ENCODE measurements at places on chromosomes 1 and 21.

- no peak for DNase-seq
These were observed 802 bp downstream of the CYP4X1 start for GRCh38 chr1:47024141-47024801.

- no peak for DNase-seq
These were observed 50.1 kb downstream of the AK4 start for GRCh38 chr1:65198096-65198495.

- peak; percentile 80 for DNase-seq
These were observed 825 bp downstream of the DCAF8 start for GRCh38 chr1:160261556-160261892.

DNA sequence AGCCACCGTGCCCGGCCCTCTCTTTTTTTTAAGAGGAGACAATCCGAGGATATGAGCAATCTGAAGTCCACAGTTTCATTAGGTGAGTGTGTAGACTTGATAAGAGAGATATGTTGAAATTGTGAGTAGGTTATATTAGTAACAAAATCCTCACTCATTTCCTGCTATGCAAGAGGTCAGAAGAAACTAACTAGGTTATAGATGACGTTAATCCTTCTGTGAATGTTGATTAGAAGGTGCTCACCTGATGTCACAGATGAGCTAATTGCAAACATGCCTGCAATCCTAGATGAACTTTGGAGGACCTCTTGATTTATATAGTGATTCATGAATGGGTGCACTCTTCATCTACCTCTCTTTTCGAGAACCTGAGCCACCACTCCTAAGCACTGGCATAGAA is 29.3 kb downstream of the NTMT2 start:
- no peak for DNase-seq

GRCh38 chr21:43865540-43866259 is 677 bp downstream of the AGPAT3 start:
- no peak for DNase-seq

DNA sequence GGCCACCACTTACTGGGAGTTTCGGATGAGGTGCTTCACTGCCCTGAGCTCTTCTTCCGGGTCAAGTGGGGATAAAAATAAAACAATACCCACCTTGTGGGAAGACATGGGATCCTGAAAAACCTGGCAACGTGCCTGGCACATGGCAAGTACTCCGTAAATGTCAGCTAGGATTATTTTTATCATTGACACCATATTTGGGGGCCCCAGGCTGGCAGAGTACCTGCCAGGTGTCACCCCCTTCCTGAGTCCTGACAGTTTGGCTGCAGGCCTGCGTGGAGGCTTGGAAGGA is 9.2 kb upstream of the EPHA2 start:
- DNase-seq, result no peak

GRCh38 chr1:182752077-182752988 is 37.2 kb upstream of the NPL start:
- DNase-seq, result no peak

DNA sequence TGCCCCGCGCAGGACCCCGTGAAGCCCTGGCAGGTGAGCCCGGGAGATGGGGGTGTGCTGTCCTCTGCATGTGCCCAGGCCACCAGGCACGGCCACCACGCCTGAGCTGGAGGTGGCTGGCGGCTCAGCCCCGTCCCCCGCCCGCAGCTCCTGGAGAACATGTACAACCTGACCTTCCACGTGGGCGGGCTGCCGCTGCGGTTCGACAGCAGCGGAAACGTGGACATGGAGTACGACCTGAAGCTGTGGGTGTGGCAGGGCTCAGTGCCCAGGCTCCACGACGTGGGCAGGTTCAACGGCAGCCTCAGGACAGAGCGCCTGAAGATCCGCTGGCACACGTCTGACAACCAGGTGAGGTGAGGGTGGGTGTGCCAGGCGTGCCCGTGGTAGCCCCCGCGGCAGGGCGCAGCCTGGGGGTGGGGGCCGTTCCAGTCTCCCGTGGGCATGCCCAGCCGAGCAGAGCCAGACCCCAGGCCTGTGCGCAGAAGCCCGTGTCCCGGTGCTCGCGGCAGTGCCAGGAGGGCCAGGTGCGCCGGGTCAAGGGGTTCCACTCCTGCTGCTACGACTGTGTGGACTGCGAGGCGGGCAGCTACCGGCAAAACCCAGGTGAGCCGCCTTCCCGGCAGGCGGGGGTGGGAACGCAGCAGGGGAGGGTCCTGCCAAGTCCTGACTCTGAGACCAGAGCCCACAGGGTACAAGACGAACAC is 1.8 kb downstream of the TAS1R3 start:
- DNase-seq, result no peak

GRCh38 chr1:220682901-220683576 is 7.1 kb upstream of the C1orf115 start:
- DNase-seq, result no peak

DNA sequence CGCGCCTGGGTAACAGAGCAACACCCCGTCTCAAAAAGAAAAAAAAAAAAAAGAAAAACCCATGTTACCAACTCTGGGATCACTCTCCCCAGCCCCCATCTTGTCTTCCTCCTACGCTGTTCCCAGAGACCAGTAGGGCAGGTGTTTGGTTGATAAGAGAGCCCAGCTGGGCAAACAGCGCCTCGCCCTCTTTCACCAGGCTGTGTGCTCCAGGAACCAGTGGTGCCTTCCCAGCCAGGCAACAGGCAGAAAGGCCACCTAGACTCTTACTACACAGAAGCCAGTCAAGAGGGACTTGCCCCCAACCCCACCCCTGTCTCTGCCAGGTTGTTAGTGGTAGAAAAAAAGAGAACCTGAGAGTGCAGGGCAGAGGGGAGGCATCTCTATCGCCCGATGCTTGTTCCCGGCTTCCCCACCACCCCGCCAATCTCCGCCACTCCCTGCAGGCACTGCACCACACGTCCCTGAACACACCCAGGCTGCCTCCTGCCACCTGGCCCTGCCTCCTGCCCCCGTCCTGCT is 14.0 kb upstream of the CTRC start:
- DNase-seq, result no peak

GRCh38 chr1:201489643-201490261 is 17.2 kb downstream of the CSRP1 start:
- peak; percentile 65 for DNase-seq

GRCh38 chr21:25911730-25912401 is 177.1 kb downstream of the GABPA start:
- no peak for DNase-seq

GRCh38 chr1:17232759-17233661 is 15.9 kb upstream of the PADI3 start:
- peak; percentile 94 for DNase-seq

- DNase-seq, result no peak
These were observed 8.5 kb downstream of the PRDM2 start for GRCh38 chr1:13708380-13708982.

DNA sequence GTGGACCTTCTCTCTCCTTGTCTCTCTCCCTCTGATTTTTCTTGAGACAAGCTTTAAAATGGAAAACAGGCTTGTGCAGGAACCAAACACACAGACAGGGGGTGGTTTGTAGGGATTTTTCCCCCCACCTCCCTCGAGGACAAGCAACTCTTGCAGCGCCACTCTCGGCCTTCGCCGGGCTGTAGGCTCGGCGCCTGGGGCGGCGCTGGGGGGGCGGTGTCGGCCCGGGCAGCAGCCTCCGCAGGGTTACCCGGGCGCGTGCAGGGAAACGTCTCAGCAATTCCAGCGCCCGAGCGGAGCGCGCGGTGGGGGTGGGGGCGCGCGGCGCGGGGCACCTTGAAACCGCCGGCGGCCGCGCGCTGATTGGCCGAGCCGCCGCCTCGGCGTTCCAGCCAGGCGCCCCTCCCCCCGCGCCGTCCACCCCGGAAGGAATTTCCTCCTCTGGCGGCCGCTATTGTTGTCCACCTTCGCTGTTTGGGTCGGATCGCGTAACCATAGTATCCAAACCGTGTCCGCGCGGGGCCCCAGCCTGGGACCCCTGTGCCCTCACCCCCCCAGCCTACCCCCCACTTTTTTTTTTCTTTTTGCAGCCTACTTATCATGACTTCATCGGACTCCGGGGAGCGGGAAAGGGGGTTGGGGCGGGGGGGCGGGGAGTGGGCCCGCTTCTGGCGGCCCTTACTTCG is 59.8 kb upstream of the ACOT11 start:
- DNase-seq, result peak; percentile 88

DNA sequence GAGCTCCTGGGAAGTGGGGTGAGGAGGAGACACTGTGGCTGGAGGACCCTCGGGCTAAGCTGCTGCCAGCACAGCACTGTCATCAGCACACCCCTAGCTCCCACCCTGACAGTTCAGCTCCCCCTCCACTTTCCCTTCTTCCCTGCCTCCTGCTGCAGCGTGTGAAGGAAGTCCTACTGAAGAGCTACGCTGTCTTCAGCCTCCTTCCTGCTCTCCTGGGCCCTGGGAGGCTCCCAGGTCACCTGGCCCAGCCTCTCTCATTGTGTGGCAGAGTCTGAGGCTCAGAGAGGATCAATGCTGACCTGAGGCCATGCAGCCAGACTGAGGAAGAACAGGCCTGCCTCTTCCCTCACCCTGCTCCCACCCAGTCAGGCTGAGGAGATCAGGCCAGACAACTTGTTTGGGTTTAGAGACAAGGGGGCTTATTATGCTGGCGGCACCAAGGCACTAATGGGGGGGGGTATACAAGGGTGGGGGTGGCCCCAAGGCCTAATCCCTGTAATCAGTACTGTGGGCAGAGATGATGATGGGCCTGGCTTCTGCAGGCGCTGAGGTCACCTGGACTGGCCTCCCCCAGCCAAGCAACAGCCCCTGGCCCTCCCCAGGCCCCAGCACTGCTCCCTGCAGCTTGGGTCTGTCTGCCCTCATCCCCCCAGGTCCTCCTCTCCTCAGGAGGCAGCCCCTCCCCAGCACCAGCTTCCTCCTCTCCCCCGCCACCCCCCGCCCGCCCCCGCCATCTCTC is 9.1 kb downstream of the NES start:
- DNase-seq, result no peak

DNA sequence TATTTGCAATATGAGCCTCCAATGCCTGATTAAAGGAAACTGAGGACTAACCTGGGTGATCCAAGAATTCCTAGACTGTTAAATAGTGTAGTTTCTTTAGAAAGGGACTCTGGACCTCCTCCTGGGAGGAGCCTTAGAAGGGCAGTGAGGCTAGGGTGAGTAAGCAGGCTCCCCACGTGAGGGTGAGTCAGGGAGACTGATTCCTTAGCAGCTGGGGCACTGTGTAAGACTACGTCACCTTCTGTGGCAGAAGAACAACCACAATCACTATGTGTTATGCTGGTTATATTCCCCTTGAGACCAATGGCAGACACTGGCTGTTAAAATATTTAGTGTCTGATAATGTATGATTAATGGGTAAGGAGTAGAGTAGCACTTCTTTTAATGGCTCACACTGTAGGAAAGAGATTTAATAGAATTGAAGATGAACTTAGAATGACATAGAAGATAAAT is 53.3 kb upstream of the SYT14 start:
- DNase-seq, result peak; percentile 97

DNA sequence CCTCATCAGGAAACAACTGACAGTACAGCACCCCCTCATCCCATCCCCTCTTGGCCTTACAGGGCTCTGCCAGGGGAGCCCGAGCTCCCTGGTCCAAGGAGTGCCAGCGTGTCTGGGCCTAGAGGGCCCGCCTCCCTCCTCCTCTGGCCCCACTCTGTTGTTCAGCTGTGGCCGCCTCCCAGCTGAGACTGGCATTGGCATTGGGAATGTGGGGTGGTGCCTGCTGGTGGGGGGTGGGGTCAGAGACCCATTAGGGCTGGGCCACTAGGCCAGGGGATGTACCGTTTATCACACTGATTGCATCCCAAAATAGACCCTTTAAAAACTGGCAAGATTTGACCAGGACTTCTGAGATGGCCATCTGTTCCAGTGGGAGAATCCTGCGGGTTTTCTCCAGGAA is 1.4 kb downstream of the LDLRAP1 start:
- no peak for DNase-seq

- no peak for DNase-seq
These were observed 9.5 kb upstream of the TBCE start for GRCh38 chr1:235357485-235358373.

DNA sequence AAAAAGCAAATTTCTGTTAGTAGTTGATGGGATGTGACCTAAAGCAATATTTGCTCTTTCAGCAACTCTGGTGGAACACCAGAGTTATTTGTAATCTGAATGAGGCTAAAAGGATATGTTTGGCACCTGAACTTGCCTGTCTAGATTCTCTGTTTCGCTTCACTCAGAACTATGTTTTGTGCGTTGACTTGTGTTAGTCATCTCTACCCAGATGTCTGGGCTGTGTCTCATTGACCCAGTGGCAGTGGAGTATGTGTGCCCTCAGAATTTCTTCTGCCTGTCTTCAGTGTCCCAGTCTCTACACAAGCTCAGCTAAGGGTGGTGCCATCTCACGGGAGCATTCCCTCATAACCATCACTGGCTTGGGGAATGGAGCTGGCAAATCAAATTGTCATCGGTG is 13.9 kb downstream of the KCNK1 start:
- DNase-seq, result no peak

GRCh38 chr1:61077676-61078541 is 4.5 kb upstream of the NFIA start:
- DNase-seq, result peak; percentile 100

DNA sequence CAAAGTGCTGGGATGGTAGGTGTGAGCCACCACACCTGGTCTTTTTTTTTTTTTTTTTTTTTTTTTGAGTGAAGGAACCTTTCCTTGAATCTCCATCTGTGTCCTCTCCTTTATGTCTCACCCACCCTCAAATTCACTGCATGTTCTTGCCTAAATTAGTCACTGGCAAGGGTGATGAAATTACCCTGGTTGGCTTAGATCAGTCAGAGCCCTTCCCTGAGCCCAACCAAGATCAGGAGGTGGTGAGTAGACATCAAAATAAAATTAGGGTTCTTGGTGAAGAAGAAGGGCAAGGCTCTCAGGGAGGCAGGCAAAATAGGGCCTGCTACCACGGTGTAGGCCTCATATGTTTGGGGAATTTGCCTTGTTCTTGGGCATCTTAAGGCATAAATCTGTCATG is 5.3 kb upstream of the TNN start:
- no peak for DNase-seq

DNA sequence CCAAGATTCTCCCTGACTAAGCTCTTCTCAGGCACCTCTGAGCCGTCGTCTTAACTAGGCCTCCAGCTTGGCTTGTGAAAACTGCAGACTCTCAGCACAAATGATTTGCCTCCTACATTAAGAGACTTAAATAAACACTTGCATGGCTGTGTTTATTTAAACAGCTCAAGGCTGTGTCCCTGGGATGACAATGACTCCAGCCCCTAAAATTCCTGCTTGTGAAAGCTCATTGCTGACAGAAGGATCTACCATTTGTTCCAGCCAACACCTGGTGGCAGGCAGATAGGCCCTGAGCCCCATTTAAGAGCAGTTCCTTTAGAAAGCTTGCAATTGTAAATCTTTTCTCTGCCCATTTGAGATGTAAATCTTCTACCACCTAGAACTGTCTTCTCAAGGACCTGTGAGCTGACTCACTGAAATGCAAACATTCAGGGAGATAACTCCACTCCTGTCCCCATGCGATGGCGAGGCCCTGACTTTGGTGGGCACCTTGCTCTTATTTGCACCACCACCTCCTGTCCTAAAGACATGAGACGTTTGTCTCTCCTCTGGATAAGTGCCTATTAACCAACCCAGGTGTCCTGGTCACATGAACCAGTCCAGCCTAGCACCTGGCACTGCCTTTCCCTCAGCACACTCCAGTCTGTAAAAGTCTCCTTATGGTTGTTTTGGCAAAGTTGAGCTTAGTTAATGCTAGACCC is 15.1 kb upstream of the PCP4 start:
- DNase-seq, result no peak

DNA sequence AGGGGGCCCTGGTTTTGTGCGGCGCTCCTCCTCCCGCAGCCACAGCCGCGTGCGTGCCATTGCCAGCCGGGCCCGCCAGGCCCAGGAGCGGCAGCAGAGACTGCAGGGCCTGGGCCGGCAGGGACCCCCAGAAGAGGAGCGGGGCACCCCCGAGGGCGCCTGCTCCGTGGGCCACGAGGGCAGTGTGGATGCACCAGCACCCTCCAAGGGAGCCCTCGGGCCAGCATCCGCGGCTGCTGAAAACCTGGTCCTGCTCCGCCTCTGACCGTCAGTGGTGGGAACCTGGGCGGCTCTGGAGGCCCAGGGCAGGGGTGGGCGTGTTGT is 21.5 kb downstream of the PANK4 start:
- DNase-seq, result no peak
